Activated CD4-positive, alpha-beta T cell treated with anti-CD3 and anti-CD28 coated beads, Interleukin-2, amount 50 U/mL, for 1 hour (primary cell): ENCODE measurements at places on chromosomes 7 and 10.
A peak's percentile ranks its signal among the peaks of the same experiment; 100 is the strongest.

- DNase-seq, result no peak
These were observed 19.3 kb upstream of the TRIM8 start for GRCh38 chr10:102624751-102625645.

DNA sequence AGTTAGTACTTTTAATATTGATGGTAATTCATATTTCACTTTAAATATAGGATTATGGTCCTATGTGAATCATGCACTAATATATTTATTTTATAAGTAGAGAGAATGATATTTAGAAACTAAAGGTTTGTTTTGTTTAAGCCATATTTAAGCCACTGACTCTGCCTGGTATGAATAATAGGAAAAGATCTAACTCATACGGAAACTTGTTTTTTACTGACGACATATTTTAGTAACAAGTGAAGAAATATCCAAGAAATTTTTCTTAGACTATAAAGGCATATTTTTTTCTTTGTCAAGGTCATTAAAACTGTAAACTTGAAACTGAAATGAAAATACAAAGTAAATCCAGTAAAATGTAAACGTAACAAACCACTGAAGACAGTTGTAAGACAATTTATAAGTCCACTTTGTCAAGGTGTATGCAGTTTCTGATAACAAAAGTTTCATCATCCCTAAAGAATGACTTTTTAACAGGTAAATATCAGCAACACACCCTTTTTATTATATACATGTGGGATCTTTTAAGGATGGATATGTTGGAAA, 147.1 kb downstream of the PHF14 start:
- DNase-seq, result no peak

DNA sequence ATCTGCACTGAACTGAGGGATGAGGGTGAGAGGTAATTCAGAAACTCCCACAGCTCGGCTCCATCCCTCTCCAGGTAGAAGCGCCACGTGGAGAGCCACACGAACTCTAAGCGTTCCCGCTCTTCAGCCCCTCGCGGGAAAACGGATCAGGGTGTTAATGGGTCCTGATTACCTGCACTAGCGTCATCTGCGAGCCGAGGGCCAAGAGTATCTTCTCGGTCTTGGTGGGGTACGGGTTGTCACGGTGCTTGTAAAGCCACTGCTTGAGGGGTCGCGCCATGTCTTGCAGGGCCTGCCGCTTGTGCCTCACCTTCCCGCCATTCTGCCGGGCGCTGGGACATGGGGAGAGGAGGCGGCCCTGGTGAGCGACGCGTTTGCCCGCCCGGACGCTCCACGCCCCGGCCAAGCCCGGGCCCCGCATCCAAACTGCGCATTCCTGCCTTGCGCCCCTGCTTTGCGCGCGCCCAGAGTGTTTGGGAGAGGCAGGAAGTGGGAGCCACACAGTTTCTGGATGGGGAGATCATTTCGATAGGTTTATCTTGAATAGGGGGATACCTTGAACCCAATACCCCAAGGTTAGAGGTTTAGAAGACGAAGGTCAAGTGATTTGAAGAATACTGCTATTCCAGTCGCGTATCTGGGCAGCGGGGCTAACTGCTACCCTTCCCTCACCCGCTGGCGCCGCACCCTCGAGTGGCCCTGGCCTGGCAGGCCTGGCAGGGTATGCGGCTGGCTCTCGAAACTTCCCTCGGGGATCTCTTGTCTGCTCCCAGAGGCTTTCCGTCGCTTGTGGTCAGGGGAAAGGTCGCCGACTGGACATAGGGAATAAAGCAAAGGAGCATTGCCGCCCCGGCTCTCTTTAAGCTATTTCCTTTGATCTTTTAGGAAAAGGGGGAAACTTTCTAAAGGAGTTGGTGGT, 4.2 kb downstream of the MKX start:
- no peak for DNase-seq

- DNase-seq, result no peak
These were observed 37.8 kb downstream of the DKK1 start for GRCh38 chr10:52351914-52352330.

DNA sequence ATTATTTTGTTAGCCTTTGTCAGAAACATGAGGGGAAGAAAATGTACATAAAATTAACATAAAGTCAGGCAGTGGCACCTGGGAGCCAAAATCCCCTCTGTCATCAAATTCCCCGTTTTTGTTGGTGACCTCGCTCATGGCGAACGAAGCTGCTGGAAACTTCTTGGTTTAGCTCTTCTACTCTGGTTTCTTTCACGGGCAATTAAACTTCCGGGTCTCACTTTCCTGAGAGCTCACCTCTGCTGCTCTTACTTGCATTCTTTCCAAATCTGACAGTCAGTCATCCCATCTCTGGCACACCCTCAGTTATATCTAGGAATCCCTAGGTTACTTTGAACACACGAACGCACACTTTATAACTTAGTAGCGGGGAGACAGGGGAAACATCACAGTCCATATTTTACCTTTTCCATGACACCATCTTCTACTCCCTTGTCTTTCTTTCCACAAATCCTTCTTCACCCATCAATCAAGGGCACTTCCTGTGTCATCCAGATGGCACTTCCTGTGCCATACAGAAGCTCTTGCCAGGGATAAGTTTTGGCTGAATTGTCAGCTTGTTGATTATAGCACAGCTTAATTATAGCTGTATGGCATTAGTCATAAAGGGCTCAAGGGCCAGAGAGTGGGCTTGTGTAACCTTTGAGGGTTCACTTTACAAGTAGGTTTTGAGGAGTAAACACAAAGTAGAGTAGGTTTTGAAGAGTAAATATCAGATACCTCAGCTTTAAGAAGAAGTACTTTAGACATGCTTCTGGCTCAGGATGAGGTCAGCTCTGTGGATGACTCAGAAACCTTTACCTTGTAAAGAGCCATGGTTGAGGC, 105.1 kb downstream of the GATA3 start:
- DNase-seq, result no peak

- no peak for DNase-seq
These were observed 268.5 kb downstream of the ADK start for GRCh38 chr10:74419491-74419951.

DNA sequence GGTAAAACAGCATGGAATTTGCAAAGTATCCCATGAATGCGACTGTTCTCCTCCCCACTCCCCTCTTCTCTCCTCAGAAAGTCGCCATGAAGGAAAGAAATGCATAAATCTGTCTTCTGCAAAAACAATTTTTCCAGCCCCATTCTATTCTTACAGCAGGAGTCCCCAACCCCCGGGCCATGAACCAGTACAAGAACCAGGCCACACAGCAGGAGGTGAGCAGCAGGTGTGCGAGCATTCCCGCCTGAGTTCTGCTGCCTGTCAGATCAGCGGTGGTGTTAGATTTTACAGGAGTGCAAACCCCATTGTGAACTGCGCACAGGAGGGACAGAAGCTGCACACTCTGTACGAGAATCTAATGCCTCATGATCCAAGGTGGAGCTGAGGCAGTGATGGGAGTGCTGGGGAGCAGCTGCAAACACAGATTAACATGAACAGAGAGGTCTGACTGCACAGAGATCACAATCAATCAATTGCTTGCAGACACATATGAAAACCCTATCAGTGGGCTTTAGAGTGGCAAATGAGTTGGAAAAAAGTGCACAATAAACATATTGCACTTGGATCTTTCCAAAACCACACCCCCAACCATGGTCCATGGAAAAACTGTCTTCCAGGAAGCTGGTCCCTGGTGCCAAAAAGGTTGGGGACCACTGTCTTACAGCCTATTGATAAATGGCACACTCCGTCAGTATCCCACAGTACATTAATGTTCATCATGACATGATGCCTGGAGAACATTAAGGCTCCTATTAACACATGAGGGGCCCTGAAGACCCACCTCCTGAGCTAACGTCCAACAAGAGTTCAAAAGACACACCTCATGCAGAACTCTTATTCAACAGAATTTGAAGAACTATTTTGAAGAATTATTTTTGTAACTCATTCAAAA, 205.0 kb downstream of the PTPRN2 start:
- no peak for DNase-seq

DNA sequence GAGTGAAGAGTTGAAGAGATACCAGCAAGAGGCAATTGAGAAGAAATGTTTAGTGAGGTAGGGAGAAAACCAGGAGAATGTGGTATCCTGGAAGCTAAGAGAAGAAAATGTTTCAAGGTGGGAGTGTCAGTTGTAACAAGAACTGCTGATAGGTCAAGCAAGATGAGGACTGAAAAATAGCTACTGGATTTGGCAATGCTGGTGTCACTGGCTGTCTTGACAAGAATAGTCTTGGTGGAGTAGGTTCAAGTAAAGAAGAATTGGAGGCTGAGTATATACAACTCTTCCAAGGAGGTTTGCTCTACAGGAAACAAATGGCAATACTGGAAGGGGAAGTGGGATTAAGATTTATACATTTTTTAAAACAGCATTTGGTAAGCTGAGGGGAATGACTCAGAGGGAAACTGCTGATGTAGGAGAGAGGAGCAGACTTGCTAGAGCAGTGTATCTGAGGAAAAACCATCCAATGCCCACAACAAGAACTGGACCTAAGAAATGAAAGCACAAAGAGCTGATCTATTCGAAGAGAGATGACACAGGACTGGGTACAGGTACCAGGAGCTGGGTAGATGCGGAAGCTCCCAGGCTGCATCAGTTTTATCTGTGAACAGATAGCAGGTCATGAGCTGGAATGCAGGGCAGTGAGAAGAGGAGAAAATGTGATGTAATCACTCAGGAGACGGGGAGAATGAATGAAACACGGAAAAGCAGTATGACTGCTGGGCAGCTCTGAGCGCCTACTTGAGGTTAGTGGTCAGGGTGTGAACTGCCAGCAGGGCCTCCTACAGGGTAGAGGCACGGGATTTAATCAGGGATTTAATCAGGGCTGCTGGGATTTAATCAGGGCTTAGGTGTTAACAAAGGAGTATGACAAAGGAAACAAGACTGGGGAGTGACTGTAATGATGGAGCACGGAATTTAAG, 34.5 kb downstream of the FAM25A start:
- no peak for DNase-seq

GRCh38 chr10:73785721-73786511, 510 bp downstream of the ZSWIM8 start:
- peak; percentile 37 for DNase-seq

DNA sequence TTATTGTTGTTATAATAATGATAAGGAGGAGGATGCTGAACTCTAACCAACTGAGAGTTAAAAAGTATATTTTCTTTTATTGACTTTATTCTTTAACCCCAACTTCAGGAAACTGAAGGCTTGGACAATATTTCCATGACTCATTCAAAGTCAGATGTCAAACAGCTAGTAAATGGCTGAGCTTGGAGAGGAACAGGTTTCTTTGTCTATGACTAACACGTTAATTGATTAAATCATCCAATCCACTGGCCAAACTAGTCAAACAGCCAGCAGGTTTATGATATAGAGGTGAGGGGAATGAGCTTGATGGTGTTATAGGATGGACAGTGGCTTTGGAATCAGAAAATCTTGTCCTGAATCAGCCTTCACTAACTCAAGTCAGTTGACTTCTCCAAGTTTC, 119.1 kb upstream of the WDR11 start:
- DNase-seq, result no peak

- no peak for DNase-seq
These were observed 30.3 kb downstream of the CHAT start for GRCh38 chr10:49644035-49644646.

DNA sequence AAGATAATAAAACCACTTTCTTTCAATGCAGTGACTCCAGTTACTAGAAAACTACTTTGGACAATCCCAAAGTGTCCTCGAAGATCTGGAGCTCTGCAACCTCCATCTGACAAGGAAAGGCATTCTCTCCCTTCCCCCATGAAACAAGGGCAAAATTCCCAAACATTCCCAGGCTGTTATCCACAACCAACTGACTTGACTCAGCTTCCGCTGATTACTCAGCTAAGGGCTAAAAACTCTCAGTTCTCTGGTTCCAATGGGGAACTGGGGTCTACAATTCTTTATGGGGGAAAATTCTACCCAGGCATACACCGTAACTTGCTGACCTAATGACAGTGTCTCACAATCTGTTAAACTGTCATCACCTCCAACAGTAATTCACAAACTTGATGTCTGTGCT, 48.4 kb downstream of the SFMBT2 start:
- no peak for DNase-seq

- no peak for DNase-seq
These were observed 845.0 kb downstream of the CNTNAP2 start for GRCh38 chr7:146961617-146962016.

- DNase-seq, result no peak
These were observed 219.9 kb downstream of the SUGCT start for GRCh38 chr7:40354711-40355110.

GRCh38 chr7:17903337-17903736, 37.0 kb downstream of the SNX13 start:
- DNase-seq, result no peak

DNA sequence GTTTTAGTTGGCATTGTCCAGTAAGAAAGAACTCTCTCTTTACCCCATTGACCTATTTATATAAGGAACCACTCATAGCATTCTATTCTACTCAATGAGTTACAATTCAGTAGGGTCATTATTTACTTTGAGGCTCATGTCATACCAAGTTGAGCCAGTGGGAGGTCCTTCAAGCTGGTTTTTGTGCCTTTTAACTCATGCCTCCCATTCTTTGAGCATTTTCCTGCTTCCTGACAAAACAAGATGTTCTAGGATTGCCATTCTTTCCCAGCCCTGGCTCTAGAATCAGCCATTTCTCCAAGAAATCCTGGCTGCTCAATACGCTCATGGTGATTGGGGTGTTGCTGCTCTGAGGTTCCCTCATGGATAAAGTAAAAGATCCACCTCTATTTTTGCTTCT, 250.1 kb downstream of the ABCA13 start:
- no peak for DNase-seq

DNA sequence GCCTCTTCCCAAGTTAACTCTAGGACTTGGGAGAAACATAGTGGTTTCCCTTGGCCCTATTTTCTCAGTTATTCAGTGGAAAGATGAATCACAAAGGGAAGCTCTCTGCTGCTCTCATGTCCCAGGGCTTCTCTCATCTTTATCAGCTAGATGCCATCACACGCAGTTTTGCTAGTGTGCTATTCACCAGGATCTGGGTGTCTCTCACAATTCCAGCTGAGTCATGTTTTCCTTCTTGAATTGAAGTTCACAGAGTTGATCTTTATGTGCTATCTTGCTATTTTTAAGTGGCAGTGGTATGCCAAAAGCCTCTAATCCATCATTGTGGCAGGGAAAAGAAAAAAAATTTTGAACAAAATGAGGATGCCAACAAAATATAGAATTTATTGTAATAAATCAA, 101.3 kb downstream of the TWIST1 start:
- DNase-seq, result no peak

- no peak for DNase-seq
These were observed 533 bp upstream of the DMTF1 start for GRCh38 chr7:87151729-87152111.

GRCh38 chr7:75740846-75741497, 2.2 kb upstream of the HIP1 start:
- no peak for DNase-seq

GRCh38 chr7:80165177-80165576, 30.5 kb downstream of the GNAI1 start:
- DNase-seq, result no peak
